Heart left ventricle (tissue), 16 donors: ENCODE measurements at places on chromosomes 1 and 21. TPM values are rescaled to one million over a fixed set of nuclear protein-coding genes. Genes with fewer than 3 reads are reported as not detected.

TIE1 gene
- 24.2 TPM for total RNA-seq

LAX1 gene
- total RNA-seq, result 0.12 TPM

DNA sequence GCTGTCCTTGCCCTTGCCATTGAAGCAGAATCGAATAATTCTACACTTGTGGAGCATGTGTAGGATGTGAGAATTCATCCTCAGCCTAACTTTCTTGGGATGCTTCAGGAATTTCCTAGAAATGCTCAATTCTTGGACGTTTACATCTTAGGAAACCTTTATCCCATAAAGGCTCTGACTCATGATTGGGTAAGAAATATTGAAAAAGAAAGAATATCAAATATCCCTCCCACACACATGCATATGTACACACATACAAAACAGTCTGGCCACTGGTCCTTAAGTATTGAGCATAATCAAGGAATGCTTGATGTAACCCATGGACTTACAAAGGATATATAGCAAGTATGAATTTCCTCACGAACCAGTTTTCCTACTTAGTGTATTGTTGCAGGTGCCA is 83.9 kb upstream of the IPO9 start:
- DNase-seq, result no peak
- no peak overlapping the region for H3K4me3 ChIP-seq
- no peaks in the 10 kb centered on the region for H3K27me3 ChIP-seq
- no peaks in the 10 kb centered on the region for H3K36me3 ChIP-seq
- peaks cover 51% of the 10 kb centered on the region for H3K4me1 ChIP-seq

DNA sequence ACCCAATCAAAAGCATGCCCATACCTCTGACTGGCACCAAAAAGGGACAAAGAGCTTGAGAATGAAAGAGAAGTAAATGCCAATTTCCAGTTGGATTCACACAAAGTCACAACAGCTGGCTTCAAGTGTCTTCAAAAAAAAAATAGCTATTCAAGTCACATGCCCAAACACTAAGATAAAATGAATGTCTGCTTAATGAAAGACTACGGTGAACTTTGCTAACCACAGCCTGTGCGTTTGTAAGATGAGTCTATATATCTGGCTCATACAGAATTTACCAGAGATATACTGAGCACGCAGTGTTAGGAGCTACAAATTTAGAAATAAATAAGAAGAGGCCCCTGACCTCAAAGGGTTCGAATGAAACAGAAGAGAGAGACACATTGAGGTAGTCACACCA is 73.2 kb downstream of the DAB1 start:
- no peak overlapping the region for H3K27ac ChIP-seq
- no peak overlapping the region for H3K4me3 ChIP-seq
- H3K36me3 ChIP-seq, result no peaks in the 10 kb centered on the region
- peaks cover 4% of the 10 kb centered on the region for H3K4me1 ChIP-seq

DNA sequence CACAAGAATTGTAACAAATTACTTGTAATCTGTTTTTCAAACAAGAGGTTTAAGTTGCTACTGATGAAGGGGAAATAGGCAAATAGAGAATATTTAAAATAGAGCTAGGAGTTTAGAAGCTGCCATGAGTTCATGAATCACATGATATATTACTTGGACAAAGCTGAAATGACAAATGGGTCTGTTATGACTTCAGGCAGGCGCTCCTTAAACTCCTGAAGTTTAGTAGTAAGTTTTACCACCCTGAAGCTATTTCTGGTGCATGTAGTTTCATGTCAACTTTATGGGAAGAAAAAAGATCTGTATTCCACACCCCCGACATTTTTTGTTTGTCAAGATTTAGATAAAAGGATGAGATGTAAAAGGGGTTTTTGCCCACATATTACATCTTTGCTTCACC is 58.5 kb downstream of the PLA2G4A start:
- H3K36me3 ChIP-seq, result no peaks in the 10 kb centered on the region
- no peak overlapping the region for H3K4me3 ChIP-seq
- no peak overlapping the region for H3K27ac ChIP-seq
